Stimulated activated CD4-positive, alpha-beta T cell treated with anti-CD3 and anti-CD28 coated beads, Interleukin-4, amount 100 ng/mL, for 48 hours (primary cell): ENCODE measurements at places on chromosomes 13 and 19.

GRCh38 chr19:11038511-11038910, 50.8 kb upstream of the LDLR start:
- no peak for DNase-seq

GRCh38 chr13:111270765-111271698, 49.4 kb upstream of the TEX29 start:
- DNase-seq, result no peak

DNA sequence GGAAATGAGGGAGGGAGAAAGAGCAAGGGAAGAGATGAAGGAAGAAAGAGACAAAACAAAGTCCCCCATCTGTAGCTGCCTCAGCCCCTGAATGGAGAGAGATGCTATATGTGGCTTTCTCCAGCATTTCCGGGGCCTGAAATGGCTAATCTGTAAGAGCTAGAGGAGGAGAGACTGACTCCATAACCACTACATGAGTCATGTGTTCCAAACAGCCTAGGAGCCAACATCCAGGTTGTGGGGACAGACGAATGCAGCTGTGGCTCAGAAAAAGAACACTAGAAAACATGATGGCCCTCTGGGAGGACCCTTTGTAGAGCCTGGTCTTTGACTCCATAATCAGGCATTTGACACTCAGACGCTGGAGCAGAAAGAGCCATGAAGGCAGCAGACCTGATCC, 292.0 kb upstream of the ZNF507 start:
- DNase-seq, result no peak

DNA sequence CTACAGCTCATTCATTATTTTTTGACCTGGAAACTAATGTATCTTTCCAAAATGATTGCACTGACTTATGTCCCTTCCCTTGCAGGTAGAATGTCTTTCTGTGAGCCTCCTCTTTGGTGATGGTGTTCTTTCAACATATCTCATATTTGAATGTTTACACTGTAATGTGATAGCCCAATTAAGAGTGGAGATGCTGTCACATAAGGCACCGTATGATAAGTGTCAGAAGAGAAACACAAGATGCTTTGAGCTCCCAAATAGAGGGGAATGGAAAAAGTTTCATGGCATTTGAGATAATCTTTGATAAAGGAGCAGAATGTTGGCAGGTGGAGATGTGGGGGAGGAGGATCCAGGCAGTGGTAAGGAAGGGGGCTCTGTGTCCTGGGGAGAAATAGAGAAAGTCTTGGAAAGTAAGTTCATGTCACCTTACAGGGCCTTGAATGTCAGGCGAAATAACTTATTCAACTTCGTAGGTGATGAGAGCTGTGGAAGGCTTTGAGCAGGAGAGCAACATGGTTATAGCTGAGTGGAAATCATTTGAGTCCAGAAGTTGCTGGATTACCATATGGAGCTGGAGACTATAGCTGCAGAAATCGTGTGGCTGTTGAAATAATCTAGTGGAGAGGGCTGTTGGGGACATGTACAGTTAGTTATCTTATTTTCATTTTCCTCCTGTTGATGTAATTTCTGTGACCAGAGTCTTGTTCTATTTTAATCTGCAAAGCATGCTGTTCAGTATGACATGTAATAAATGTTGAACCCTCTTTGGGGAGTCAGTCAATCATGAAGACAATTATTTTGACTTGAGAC, 10.3 kb upstream of the RNF113B start:
- DNase-seq, result no peak

- DNase-seq, result no peak
Measured at GRCh38 chr19:1909761-1910080, 4.5 kb downstream of the ADAT3 start.

- DNase-seq, result no peak
Measured at GRCh38 chr13:107907065-107907805, 308.1 kb downstream of the LIG4 start.

DNA sequence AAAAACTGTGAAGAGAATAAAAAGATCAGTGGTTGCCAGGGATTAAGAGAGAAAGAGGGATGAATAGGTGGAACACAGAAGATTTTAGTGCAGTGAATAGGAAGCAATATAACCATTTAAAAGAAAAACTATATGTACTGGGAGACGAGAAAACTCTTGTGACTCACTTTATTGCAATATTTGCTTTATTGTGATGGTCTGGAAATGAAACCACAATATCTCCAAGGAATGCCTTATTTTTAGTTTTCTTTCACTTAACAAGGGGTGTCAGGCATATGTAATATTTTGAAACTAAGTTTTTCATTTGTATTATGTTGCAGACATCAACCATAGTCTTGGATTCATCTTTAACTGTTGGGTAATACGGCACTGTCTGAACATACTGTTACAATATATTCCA, 1308.2 kb downstream of the PCDH9 start:
- no peak for DNase-seq

DNA sequence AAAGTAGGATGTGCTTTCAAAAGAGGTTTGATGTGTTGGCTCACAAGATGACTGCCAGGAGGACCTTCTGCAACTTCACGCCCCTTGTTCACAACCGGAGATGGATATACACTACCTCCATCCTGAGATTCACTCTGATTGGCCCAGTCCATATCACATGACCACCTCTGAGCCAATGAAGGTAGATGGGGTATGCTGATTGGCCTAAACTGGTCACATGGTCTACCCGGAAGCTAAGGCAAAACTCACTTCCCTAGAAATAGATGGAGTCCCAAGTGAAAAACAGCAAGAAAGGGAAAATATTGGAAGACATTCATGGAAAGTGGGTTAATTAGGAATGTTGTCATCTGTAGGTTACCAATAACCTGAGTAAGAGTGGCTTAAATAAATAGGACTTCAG, 119.7 kb upstream of the MRI1 start:
- no peak for DNase-seq

- DNase-seq, result no peak
Measured at GRCh38 chr13:81987677-81988357, 1646.9 kb upstream of the SPRY2 start.

DNA sequence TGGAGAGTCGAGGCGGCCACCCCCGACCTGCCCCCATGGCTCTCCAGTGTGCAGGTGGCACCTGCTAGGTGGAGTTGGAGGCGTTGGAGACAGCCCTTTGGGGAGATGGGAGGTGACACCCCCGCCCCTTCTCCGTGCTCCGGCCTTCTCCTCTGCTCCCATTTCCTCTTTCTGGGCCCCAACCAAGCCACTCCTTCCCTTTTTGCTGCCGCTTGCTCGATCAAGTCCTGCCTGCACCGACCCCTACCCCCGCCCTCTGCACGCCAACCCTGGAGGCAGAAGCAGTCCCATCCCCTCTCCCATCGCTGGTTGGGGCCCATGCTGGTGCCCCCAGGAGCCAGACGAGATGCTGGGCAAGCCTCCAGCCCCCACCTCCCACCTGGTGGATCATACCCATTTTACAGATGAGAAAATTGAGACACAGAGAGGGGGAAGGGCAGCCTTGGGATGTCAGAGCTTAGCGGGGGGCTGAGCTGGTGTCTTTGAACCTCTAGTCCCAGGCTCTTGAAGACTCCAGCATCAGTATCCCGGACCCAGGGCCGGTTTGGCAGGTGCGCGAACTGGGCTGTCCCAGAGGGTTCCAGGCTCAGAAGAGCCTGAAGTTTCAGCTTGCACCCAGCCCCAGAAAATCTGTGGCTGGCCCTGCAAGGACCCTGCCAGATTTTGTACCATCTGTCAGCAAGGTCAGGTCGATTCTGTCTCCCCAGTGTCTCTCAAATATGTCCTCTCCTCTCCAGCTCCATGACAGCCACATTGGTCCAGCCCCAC, 10.3 kb downstream of the GNA15 start:
- no peak for DNase-seq

GRCh38 chr19:30653646-30654386, 281.6 kb downstream of the ZNF536 start:
- no peak for DNase-seq

- DNase-seq, result peak; percentile 17
Measured at GRCh38 chr19:7738023-7738422, 6.1 kb upstream of the CLEC4G start.

- no peak for DNase-seq
Measured at GRCh38 chr13:21071924-21072323, 10.5 kb upstream of the LATS2 start.

DNA sequence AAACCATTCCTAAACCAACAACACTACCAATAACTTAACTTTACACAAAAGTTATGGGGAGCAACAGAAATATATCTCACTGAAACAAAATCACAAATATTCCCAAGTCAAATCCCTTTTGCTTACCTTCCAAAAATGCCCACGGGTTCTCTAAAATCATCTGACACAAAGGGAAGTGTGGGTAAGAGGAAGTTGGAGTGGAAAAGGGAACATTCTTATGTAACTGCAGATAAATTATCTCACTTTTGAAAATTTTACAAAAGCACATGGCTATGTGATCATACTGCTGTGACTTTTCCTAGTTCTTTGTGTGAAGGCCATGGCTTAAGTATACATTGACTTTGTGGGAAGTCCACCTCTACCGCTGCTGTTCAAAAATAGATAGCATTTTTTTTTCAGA, 350.5 kb downstream of the GPC6 start:
- no peak for DNase-seq

DNA sequence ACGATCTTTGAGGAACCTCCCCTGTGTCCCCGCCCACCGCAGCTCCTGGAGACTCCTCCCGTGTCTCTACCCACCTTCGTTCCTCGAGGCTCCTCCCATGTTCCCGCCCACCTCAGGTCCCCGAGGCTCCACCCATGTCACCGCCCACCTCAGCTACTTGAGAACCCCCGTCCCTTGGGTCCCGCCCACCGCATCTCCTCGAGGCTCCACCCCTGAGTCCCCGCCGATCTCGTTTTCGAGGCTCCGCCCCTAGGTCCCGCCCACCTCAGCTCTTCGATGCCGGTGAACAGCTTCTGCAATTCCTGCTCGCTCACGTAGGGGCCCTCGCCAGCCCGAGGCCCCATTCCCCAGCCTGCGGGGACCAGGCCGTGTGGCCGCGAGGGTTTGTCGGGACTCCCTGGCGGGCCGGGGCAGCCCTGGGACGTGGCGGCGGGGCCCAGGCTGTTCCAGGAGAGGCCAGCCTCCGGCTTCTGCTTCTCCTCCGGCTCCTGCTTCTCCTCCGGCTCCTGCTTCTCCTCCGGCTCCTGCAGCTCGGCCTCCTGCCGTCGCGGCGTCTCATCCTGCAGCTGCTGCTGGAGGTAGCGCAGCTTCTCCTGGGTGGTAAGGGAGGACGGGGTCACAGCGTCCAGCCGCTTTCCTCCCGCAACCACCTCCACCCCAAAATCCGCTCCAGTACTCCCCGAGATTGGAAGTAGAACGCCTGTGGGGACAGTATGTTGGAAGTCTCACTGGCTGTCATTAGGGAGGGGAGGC, 16.7 kb downstream of the TSKS start:
- DNase-seq, result peak; percentile 64

- no peak for DNase-seq
Measured at GRCh38 chr13:107275945-107276614, 708.1 kb upstream of the ARGLU1 start.

- DNase-seq, result no peak
Measured at GRCh38 chr13:47184321-47184720, 287.5 kb upstream of the HTR2A start.

GRCh38 chr13:24269821-24270220, 39.6 kb upstream of the C1QTNF9 start:
- DNase-seq, result no peak

DNA sequence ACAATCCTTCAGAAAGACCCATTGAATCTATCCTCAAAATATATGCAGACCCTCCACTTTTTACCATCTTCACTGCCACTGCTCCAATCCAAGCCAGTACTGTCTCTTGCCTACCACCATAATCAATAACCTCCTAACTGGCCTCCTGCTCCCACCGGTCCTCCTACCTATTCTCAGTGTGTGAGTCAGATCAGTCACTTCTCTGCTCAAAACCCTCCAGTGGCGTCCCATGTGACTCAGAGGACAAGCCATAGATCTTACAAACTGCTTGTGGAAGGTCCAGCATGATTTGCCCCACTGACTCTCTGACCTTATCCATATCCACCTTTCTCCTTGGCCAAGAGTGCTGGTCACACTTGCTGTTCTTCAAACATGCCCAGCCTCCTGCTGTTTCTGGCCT, 23.4 kb upstream of the MBNL2 start:
- DNase-seq, result no peak

- DNase-seq, result peak; percentile 76
Measured at GRCh38 chr19:17333611-17334413, 843 bp downstream of the ANO8 start.

DNA sequence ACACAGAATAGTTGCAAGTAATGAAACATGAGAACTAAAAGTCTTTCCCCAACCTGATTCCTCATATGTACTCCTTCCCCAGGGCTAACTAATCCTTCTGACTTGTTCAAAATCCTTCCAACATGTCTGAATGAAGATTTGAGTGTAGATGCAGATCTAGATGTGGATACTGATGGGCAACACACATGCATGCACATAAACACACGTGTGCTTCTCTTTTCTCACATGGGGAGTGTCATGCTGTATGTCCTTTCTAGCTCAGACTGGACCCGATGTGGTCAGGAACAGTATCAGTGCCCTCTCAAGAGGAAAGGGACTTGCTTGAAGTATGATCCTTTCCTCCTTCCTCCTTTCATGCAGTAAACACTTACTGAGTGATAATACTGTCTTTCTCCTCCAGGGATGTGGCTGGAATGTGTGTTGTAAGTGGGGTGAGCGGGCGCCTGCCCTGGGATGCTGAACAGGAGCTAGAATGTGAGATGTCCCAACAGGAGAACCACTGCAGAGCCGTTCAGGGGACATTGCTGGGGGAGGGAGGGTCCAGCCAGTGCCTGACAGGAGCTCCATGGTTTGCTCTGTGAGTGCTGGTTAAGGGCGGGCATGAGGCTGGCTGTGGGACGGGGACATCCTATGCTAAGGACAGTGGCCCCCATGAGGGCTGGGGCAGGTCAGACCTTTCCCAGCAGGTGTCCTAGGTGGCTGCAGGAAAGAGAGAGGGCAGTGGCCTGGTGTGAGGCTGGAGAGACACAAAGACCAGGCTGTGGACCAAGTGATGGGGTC, 146.9 kb downstream of the TEX29 start:
- DNase-seq, result no peak

GRCh38 chr19:43809762-43810696, 7.8 kb upstream of the LYPD5 start:
- DNase-seq, result no peak

DNA sequence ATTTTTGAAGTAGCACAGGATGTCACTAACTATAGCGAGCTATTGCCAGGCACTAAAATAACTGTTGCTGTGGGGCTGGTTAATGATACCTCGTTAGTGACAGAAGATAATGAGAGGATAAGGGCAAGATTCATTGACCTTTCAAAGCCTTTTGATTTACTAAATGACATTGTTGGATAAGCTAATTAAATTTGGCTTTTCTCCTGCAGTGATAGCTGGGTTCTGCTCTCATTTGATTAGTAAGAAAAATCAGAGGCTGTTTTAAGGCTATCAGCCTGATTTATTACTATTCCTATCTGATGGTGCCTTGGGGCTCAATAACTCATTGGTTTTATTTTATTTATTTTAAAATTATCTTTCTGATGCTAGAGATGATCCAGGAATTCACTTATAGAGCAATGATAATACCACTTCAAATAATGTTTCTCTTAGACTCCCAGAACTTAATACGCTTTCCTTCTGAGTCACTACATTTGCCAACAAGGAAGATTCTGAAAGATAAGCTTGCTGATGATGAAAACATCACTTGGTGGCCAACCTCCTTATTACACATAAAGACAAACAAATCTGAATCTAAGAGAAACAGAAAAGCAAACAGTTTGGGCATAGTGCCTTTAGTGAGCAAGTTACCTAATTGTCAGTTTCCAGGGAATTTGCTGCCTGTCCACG, 501.3 kb upstream of the ARGLU1 start:
- DNase-seq, result no peak
